ENCODE measurements at places on chromosomes 3 and 15.
A peak's percentile ranks its signal among the peaks of the same experiment; 100 is the strongest.

- no peak for DNase-seq
These were observed 86.4 kb downstream of the PCCB start for GRCh38 chr3:136336329-136337100.

- DNase-seq, result no peak
These were observed 109.7 kb upstream of the HACD2 start for GRCh38 chr3:123694366-123695087.

DNA sequence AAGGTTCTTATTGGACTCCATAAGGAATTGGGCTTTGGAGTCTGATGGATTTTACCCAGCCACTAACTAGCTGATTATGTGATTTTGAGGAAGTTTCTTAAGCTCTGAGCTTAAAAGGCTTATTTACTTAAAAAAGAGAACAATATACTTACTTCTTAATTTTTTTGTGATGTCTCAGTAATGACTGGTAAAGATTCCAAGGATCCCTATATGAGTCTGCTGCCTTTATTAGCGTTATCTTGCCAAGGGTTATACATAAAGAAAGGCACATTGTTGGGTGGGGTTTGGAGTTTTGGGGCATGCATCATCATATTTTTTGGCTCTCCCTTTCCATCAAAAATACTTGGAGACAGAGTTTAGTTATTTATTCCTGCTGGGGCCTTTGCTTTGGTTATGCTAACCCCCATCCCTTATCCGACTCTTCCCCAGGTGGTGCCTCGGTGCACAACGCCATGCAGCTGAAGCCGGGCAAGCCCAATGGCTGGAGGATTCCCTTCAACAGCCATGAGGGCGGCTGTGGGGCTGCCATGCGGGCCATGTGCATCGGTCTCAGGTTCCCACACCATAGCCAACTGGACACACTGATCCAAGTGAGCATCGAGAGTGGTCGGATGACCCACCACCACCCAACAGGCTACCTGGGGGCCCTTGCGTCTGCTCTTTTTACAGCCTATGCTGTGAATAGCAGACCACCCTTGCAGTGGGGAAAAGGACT, 6.7 kb downstream of the ADPRH start:
- DNase-seq, result no peak

DNA sequence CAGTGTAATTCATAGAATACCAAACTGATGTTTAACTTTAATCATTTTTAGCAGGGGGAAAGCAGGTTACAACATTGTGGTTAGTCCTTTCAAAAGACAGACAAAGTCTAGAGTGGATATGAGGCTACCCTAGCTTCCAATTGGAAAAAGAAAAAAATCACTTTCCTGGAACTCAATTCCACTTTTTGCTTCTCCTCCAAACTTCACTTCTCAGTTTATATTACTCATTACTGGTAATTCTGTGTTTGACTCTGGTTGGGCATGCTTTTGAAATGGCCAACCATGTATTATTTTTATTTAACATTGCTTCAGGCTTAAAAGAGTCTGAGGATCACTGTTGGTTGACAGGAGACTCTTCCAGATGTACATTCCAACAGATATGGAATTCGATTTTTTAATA, 84.8 kb downstream of the RAP2B start:
- DNase-seq, result no peak

DNA sequence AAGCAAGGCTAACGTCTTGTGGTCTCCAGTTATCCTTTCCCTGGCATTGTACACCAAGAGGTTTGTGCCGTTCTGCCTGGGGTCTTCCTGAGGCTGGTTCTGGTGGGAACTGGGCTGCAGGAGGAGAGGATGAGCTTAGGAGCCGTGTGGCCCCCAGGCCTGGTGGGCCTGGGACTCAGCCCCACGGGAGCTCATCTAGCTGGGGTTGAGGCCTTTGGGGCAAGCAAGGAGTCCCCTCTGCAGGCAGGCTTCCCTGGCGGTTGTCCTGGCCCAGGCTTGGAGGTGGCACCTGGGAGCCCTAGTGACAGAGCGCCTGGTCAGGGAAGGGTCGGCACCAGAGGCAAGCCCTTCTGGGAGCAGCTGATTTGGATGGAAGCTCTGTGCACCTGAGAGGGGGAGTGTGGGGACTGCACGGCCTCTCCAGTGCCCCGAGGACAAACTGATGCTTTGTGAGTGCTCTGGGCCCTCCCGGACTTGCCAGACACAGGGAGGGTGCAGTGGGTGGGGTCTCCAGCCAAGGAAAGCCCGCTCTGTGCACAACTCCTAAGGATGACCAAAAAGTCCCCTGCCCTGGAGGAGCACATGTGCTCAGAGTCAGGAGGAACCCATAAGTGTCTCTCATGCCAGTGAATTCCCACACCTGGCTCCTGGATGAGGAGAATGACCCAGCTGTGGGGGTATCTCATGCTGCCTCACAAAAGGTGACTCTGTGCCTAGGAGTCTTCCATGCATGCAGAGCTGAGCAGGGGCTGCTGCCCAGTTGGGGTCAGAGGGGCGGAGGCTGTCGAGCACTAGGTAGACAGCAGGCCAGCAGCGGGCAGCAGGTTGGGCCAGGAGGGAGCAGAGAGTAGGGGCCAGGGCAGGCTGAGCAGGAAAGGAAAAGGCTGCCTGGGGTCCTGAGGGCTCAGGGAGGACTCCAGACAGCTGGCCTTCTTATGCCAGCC, 2.7 kb downstream of the PAK6 start:
- DNase-seq, result no peak

DNA sequence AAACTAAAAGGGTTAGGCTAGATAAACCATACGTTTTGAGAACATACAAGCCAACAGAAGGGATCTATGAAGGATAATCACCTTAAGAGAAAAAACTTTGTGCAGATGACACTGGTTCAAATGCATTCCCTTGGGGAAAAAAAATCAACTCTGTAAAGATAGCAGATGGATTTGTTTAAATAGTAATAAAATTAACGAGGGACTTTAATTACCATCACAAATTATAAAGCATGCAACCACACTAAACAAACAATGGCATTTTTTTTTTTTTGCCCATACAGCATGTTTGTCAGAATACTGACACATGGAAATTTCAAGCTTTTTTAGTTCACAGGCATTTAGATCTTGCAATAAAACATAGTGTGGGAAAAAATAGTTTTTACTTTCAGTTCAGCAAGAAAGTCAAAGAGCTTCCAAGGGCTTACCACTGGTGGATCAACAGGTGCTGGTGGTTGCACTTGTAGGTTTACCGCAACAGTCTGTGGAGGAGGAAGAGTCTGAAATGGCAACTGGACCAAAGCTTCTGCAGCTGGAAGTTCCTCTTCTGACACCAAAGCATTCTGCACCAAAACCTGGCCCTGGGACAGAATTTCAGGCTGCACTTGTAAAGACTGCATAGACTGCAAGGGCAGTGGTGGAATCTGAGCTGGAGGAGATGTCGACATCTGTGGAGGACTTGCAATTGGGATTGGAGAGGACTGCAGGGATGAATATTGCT, 53.1 kb downstream of the PHC3 start:
- DNase-seq, result no peak

GRCh38 chr3:126969586-126969985, 13.3 kb upstream of the PLXNA1 start:
- DNase-seq, result no peak

GRCh38 chr15:34243226-34243625, 18.4 kb downstream of the EMC4 start:
- DNase-seq, result no peak

GRCh38 chr3:46974421-46975171, 1.9 kb downstream of the CCDC12 start:
- peak; percentile 16 for DNase-seq

- no peak for DNase-seq
These were observed 144.5 kb downstream of the ATP10A start for GRCh38 chr15:25718597-25718996.

DNA sequence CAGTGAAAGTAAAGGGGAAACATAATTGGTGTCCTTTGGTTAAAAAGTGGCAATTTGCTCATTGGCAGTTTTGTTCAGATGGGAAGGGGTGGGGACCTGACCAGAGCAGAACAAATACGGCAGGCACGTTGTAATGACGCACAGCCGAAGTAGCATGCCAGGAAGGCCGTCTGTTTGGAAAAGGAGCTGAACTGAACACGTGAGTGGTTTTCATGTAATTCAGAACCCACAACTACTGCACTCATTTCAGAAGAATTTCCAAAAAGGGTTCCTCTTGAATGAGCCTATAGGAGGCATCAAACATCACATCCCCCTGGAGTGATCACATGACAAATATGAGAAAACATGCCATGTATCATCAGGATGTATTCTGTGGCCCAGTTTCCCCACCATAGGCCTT, 42.9 kb upstream of the LMCD1 start:
- peak; percentile 90 for DNase-seq

GRCh38 chr15:58839485-58839884, 68.4 kb downstream of the MINDY2 start:
- DNase-seq, result no peak

DNA sequence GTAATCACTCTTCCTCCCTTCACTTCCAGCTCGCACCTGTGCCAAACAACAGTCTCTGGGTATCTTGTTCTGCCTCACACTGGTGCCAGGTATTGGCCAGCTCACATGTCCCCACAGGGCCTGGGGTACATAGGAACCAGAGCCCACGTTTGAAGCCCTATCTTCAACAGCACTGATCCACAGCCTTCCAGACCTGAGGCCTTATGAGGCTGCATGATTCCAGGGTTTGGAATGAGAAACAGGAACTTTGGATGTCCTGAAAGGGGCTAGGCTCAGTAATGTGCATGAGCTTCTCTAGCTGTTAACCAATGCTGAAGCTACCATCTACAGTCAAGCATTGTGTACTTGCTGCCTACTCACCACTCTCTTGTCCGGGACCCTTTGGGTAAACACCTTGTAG, 92.4 kb downstream of the GPR156 start:
- DNase-seq, result no peak

DNA sequence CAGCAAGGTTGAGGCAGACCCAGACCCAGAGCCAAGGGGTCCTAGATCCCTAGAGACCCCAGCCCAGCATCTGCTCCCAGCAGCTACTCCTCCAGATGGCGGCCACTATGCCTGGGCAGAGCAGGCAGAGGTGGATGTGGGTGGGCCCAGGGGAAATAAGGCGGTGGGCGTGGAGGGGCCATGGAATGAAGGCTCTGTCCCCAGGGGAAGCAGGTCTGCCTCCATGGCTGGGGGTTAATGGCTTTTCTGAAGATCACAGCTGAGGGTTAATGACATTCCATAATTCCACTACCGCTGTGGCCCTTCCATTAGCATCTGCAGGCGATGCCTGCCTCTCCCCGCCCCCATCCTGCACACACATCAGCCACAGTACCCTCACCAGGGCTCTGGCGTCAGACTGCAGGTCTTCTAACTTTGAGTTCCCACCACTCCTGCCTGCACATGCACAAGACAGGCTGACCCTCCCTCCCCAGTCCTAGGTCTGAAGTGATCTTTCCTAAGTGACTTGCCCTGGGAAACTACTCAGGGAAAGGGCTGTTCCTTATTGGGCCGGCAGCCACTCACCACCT, 41.2 kb downstream of the CCDC33 start:
- no peak for DNase-seq

DNA sequence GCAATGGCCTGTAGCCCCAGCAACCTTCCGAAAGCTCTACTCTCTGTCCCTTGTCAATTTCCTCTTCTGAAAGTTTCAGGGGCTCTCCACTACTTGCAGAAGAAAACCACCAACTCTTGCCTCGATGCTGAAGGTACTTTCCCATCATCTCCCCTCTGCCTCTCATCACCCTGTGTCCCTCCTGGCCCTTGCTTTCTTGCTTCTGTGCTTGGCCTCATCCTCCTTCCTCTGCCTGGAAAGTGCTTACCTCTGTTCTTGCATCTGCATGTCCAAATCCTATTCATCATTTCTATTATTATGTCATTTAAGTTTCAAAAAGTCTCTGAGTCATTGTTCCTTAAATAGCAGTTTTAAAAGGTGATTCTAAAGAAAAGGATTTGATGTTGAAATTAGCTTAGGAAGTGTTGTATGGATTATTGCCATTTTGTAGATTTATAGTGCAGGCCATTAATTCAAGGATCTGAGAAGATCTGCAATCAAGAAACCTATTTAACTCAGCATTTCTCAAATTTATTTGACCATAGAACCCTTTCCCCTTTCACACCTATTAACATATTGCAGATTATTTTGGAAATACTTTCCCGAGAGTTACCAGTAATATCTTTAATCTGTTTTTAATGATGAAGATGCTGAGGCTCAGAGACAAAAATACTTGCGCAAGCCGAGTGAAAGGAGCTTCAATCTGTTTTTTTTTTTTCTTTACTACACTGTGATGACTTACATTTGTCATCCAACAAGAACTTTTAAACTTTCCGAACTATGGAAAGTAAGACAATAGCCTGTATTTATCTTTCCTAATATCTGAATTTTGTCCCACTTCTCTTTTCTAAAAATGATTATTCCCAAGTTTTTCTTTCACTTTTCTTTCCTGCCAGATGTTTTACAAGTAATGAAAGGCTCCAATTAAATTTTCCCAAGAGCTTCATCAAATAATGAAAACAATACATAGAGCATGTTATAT, 22.3 kb upstream of the CFAP161 start:
- no peak for DNase-seq

DNA sequence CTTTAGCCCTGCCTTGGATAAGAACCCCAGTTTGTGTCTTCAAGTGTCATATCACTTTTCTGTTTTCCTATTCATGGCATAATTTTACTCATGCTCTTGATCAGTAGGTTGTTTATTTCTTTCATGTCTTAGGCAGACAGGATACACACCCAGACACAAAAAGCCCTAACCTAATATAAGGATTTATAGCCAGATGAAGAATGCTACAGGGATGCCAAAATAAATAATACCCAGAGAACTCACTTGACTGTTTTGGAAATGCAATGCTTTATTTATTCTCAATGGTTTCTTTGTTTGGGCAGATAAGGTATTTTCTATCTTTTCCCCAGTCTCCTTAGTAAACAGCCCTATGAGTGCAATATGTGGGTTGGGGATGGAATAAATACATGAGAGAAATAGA, 424.0 kb upstream of the PDZRN3 start:
- DNase-seq, result no peak

- no peak for DNase-seq
These were observed 614 bp upstream of the MINDY2 start for GRCh38 chr15:58770519-58770856.

DNA sequence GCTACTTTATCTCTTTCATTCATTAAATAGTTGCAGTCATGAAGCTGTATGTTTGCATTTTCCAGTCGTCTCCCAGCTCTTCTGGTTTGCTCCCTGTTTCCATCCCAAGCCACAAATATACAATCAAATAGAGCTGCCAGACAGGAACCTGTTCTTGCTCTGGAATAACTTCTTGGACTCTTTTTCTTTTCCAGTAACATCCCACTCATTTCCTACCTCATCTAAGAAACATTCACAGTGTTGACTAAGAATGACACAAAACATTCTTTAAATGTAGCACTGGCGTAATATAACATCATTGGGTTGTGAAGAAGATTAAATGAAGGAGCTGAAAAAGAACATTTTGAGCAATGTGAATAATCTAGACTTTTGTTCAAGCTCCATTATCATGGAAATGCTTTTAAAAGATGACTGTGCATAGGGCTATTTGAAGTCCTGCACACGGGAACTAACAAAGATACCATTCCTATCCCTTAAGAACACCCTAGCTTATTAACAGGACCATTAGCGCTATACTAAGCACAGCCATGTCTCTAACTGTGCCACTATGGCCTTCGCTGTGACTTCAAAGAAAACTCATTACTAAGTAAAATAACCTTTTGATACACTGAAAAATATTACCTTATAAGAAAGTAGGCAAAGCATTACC, 574.0 kb downstream of the NAALADL2 start:
- no peak for DNase-seq

GRCh38 chr3:9957214-9957613, 5.0 kb upstream of the PRRT3 start:
- DNase-seq, result no peak

GRCh38 chr15:31278061-31278445, 48.6 kb upstream of the KLF13 start:
- peak; percentile 31 for DNase-seq

- DNase-seq, result no peak
These were observed 3.2 kb downstream of the SSR3 start for GRCh38 chr3:156551746-156552145.

- no peak for DNase-seq
These were observed 41.4 kb upstream of the VEPH1 start for GRCh38 chr3:157544501-157545130.
